ENCODE measurements at places on chromosomes 12 and 14. TPM values are rescaled to one million over a fixed set of nuclear protein-coding genes. Genes with fewer than 3 reads are reported as not detected.
A peak's percentile ranks its signal among the peaks of the same experiment; 100 is the strongest.

DNA sequence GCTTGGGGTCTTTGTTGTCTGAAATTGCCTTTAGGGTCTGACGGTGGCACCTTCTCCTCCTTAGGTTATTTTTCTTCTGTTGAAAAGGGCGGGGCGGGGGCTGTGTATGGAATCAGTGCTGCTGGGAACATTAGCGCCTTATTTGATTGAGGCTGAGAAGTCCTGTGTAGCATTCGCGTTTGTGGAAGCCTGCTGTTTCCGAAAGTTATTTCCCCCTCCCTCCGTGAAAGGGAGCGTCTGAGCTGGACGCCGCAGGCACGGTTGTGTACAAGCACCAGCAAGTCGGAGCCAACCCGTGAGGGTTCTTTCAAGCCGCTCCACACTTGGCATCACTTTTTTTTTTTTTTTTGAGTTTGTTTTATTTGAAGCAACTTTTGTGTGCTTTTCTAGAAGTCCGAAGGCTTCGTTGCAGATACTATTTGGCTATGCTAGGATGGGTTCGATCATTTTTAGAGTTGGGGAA lies 1.1 kb downstream of the SYNE2 start:
- H3K27ac ChIP-seq = no peak overlapping the region
- DNase-seq = peak; percentile 56
- no peaks in the 10 kb centered on the region for H3K36me3 ChIP-seq
- no peaks in the 10 kb centered on the region for H3K4me1 ChIP-seq
- peak overlapping the region; percentile 32 for H3K4me3 ChIP-seq

DNA sequence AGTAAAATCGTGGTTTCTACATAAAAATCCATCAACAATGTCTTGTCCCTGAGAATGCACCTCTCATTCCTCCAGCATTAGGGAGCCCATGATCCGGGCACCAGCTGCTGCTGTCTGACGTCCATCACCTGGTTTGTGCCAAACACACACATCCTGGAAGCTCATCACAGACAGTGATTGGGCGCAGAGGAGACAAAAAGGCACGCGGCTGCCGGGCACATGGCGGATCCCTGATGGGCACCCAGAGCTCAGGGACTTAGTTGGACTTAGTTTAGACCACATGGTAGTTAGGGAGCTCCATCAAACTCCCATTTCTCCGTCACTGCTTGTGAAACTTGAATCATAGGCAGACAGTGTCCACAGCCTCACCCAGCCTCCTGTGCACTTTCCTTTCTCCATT lies 1059.3 kb downstream of the TMEM121 start:
- DNase-seq = no peak
- H3K4me1 ChIP-seq = no peaks in the 10 kb centered on the region
- no peaks in the 10 kb centered on the region for H3K27me3 ChIP-seq
- H3K36me3 ChIP-seq = no peaks in the 10 kb centered on the region
- no peak overlapping the region for H3K4me3 ChIP-seq

GRCh38 chr14:61569812-61570548 lies 125.3 kb upstream of the HIF1A start:
- no peaks in the 10 kb centered on the region for H3K36me3 ChIP-seq
- H3K27me3 ChIP-seq = no peaks in the 10 kb centered on the region
- peak; percentile 99 for DNase-seq
- peaks cover 38% of the 10 kb centered on the region for H3K4me1 ChIP-seq
- H3K4me3 ChIP-seq = no peak overlapping the region
- H3K27ac ChIP-seq = peak overlapping the region; percentile 19

Gene LRRC10
- total RNA-seq = not detected

GRCh38 chr12:70043490-70044138 lies 199.6 kb upstream of the CNOT2 start:
- H3K4me1 ChIP-seq = no peaks in the 10 kb centered on the region
- H3K27me3 ChIP-seq = no peaks in the 10 kb centered on the region
- H3K4me3 ChIP-seq = no peak overlapping the region
- DNase-seq = peak; percentile 9
- no peaks in the 10 kb centered on the region for H3K36me3 ChIP-seq

Gene APOLD1
- total RNA-seq = 1.5 TPM

DNA sequence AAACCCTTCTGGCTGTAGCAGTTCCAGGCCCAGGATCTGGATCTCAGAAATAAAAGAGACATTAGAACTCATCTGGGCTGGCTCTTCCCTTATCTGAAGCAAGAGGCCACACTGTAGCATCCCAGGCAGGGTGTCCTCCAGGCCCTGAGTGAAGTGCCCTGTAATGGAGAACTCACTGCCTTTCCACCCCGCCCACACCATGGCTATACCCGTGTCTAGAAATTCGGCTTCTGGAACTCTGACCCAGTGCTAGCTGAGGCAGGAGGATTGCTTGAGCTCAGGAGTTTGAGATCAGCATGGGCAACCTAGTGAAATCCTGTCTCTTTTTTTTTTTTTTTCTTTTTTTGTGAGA lies 23.5 kb upstream of the PLEKHG3 start:
- no peaks in the 10 kb centered on the region for H3K27me3 ChIP-seq
- no peak for DNase-seq
- H3K36me3 ChIP-seq = no peaks in the 10 kb centered on the region
- no peak overlapping the region for H3K4me3 ChIP-seq
- H3K4me1 ChIP-seq = no peaks in the 10 kb centered on the region

Gene GTF2A1
- 25.2 TPM for total RNA-seq

DNA sequence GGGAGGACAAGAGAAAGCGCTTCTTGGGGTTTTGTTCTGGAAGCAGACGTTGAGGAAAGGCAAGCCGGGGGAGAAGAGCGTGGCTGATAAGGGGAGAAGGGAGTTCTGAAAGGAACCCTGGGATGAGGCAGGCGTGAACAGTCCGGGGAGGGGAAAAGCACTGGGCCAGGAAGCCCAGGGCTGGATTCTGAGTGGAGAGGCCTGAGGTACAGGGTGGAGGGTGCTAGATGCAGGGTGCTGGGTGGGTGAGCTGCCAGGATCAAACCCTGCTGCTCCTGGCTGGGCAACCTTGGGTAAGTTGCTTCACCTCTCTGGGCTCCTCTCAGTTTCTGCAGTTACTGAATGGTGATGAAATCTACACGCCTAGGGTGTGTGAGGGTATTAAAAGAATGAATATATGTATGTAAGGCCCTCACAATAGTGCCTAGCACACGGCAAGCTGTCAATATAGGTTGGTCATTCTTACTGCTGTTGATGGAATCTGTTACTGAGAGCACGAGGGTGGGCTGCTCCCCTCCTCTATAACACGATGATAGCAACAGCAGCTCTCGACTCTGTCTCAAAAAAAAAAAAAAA lies 138.5 kb downstream of the RBM19 start:
- no peaks in the 10 kb centered on the region for H3K4me1 ChIP-seq
- no peak for DNase-seq
- H3K36me3 ChIP-seq = no peaks in the 10 kb centered on the region
- no peaks in the 10 kb centered on the region for H3K27me3 ChIP-seq

- H3K27ac ChIP-seq = no peak overlapping the region
- no peaks in the 10 kb centered on the region for H3K36me3 ChIP-seq
- no peak overlapping the region for H3K4me3 ChIP-seq
- DNase-seq = no peak
- no peaks in the 10 kb centered on the region for H3K4me1 ChIP-seq
- no peaks in the 10 kb centered on the region for H3K27me3 ChIP-seq
Measured at GRCh38 chr12:102680304-102680703, 199.9 kb upstream of the IGF1 start.

Gene TSPAN19
- total RNA-seq = not detected

Gene VDR
- 9.8 TPM for total RNA-seq

GRCh38 chr12:123232472-123232806 lies 502 bp downstream of the MPHOSPH9 start:
- no peaks in the 10 kb centered on the region for H3K27me3 ChIP-seq
- no peak for DNase-seq
- no peaks in the 10 kb centered on the region for H3K36me3 ChIP-seq
- peak overlapping the region; percentile 81 for H3K4me3 ChIP-seq
- peak overlapping the region; percentile 64 for H3K27ac ChIP-seq

GRCh38 chr12:100266585-100266834 lies 369 bp downstream of the DEPDC4 start:
- peak overlapping the region; percentile 94 for H3K27ac ChIP-seq
- H3K36me3 ChIP-seq = no peaks in the 10 kb centered on the region
- peaks cover 4% of the 10 kb centered on the region for H3K4me1 ChIP-seq
- H3K27me3 ChIP-seq = no peaks in the 10 kb centered on the region
- H3K4me3 ChIP-seq = peak overlapping the region; percentile 97

GRCh38 chr12:92574051-92574783 lies 128.6 kb upstream of the PLEKHG7 start:
- DNase-seq = peak; percentile 30
- no peaks in the 10 kb centered on the region for H3K27me3 ChIP-seq
- no peaks in the 10 kb centered on the region for H3K36me3 ChIP-seq
- H3K4me1 ChIP-seq = no peaks in the 10 kb centered on the region
- H3K27ac ChIP-seq = no peak overlapping the region

DNA sequence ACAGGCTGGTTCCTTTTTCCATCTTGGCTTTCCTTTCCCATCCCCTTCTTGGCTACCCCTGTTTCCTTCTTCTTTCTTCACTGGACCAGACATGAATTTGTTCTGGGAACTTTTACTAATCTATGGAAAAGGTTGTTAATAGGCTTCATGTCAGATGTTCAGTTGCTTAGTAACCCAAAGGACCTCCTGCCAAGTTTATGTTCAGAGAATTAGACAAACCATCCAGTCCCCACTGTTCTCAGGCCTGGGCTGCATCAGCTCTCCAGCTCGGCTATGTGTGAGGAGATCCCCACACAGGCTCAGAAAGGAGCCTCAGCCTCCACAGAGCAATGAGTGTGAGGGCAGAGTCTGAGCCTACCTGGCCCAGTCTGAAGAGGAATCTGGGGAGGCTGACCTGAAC lies 78.0 kb downstream of the AKAP6 start:
- no peak overlapping the region for H3K27ac ChIP-seq
- peak; percentile 53 for DNase-seq
- H3K4me1 ChIP-seq = no peaks in the 10 kb centered on the region
- H3K27me3 ChIP-seq = no peaks in the 10 kb centered on the region
- H3K4me3 ChIP-seq = no peak overlapping the region

- H3K36me3 ChIP-seq = no peaks in the 10 kb centered on the region
- H3K27ac ChIP-seq = no peak overlapping the region
- no peak overlapping the region for H3K4me3 ChIP-seq
- H3K27me3 ChIP-seq = no peaks in the 10 kb centered on the region
- H3K4me1 ChIP-seq = no peaks in the 10 kb centered on the region
- DNase-seq = no peak
Measured at GRCh38 chr12:12534166-12534866, 28.3 kb downstream of the DUSP16 start.

DNA sequence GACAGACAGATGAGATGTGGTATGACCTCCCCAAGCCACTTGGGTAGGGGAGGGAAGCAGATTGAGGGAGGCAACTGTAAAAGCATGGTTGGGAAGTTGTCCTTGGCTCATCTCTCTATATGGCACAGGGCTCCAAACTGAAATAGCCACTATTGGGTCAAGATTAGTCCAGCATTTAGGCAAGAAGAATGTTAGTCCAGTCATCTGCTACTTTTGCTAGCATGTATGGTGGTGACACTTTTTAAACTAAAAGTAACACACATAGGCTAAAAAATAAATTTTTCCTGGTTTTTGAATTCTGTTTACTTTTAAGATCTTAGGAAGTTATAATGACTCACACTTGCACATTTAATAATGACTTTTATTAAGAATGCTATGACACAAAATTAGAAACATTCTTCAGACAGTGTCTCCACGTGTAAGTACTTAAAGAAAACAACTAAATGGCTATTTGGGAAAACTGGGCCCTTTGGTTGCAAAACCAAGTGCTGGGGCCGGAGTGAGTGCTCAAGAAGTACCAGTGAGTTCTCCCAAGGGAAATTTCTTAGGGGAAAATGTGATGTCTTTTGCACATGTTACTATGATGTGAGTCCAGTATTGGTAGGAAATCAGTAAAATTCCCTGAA lies 179.1 kb upstream of the HIF1A start:
- H3K27ac ChIP-seq = no peak overlapping the region
- no peak overlapping the region for H3K4me3 ChIP-seq
- DNase-seq = peak; percentile 69
- H3K27me3 ChIP-seq = no peaks in the 10 kb centered on the region
- H3K4me1 ChIP-seq = peaks cover 9% of the 10 kb centered on the region

Gene CACNA1C
- 11.4 TPM for total RNA-seq

- no peak overlapping the region for H3K27ac ChIP-seq
- no peaks in the 10 kb centered on the region for H3K27me3 ChIP-seq
- H3K36me3 ChIP-seq = no peaks in the 10 kb centered on the region
- DNase-seq = no peak
- H3K4me1 ChIP-seq = no peaks in the 10 kb centered on the region
Measured at GRCh38 chr14:23657959-23658470, 21.9 kb downstream of the DHRS2 start.

Gene ASCL1
- not detected for total RNA-seq

DNA sequence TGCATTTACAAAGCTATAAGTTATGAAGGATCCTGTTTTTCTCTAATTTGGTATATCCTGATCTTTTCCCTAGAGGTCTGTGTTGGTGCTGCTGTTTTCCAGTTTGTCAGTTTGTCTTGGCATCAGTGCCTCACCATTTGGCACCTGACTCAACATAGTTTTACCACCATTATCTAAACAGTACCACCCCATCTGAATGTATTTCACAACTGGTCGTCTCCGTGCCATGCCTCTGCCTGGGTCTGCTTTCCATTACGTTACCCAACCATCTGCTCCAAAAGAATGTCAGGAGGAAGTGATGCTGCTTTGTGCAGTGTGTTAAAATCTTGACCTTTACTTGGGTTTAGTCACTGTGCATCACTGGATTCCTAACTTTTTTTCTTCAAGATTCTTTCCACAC lies 129.3 kb upstream of the RASSF8 start:
- peaks cover 16% of the 10 kb centered on the region for H3K4me1 ChIP-seq
- H3K27me3 ChIP-seq = no peaks in the 10 kb centered on the region
- no peak overlapping the region for H3K4me3 ChIP-seq
- DNase-seq = peak; percentile 96
- no peaks in the 10 kb centered on the region for H3K36me3 ChIP-seq
- H3K27ac ChIP-seq = peak overlapping the region; percentile 40

DNA sequence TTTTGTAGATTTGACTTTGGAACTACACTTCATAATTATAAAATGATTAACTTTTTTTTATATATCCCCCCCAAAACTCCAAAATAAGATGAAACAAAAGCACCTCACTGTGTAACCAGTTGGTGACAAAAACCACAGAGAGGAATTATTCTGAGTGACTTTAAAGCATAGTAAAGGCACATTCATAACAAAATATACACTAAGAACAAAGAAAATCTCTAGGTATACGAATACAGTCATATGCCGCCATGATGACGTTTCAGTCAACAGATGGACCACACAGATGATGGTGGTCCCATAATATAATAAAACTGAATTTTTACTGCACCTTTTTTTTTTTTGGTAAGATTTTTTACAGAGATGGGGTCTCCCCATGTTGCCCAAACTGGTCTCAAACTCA lies 70.7 kb downstream of the MED13L start:
- H3K27me3 ChIP-seq = no peaks in the 10 kb centered on the region
- no peaks in the 10 kb centered on the region for H3K36me3 ChIP-seq
- no peak for DNase-seq
- H3K4me3 ChIP-seq = no peak overlapping the region
- no peak overlapping the region for H3K27ac ChIP-seq
- H3K4me1 ChIP-seq = peaks cover 4% of the 10 kb centered on the region

GRCh38 chr14:23056145-23056955 lies 970 bp downstream of the CDH24 start:
- peaks cover 22% of the 10 kb centered on the region for H3K36me3 ChIP-seq
- peak; percentile 53 for DNase-seq
- peak overlapping the region; percentile 8 for H3K27ac ChIP-seq
- H3K4me1 ChIP-seq = peaks cover 16% of the 10 kb centered on the region
- H3K27me3 ChIP-seq = no peaks in the 10 kb centered on the region

GRCh38 chr14:52755607-52756316 lies 25.8 kb downstream of the STYX start:
- H3K27me3 ChIP-seq = no peaks in the 10 kb centered on the region
- DNase-seq = no peak
- no peaks in the 10 kb centered on the region for H3K36me3 ChIP-seq

- H3K27ac ChIP-seq = no peak overlapping the region
- no peak overlapping the region for H3K4me3 ChIP-seq
Measured at GRCh38 chr14:98965076-98965475, 306.9 kb downstream of the BCL11B start.
